Lung (tissue), 17 donors: ENCODE measurements at places on chromosomes 2 and 18. TPM values are rescaled to one million over a fixed set of nuclear protein-coding genes. Genes with fewer than 3 reads are reported as not detected.

The AFF3 gene
- 90.9 TPM for total RNA-seq

The RESP18 gene
- total RNA-seq = not detected

The EML6 gene
- 5.1 TPM for total RNA-seq

The GREB1 gene
- 2.9 TPM for total RNA-seq

The BABAM2 gene
- total RNA-seq = 43.3 TPM

The ACKR3 gene
- 12.9 TPM for total RNA-seq

The SULT1C4 gene
- total RNA-seq = 4.3 TPM

DNA sequence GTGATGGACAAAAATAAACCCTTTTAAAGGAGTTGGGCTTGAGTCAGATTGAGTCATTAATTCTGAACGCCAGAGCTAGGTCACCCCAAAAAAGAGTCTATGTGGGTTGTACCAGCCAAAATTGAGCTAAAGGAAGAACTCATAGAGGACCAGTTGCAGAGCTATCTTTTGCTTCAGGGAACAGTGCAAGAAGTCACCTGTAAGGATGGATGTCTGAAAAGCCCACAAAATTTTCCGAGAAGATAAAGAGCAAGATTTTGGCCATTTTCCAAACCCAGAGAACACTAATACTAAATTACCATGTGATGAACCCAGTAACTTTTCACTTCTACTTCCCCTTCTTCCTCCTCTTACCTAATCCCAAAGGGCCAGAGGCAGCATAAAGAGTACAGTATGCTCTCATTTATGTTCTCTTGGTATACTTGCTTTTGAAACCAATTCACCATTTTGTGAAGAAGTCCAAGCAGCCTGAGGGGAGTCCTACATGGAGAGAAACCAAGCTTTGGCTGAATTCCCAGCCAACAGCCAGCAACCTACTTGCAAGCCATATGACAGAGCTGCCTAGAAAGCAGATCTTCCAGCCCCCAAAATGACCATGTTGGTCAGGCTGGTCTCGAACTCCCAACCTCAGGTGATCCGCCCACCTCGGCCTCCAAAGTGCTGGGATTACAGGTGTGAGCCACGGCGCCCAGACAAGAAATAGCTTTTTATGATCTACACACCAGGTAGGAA, 551.7 kb downstream of the SATB2 start:
- no peaks in the 10 kb centered on the region for H3K36me3 ChIP-seq
- no peak overlapping the region for H3K4me3 ChIP-seq
- H3K27ac ChIP-seq = no peak overlapping the region
- H3K27me3 ChIP-seq = no peaks in the 10 kb centered on the region

GRCh38 chr2:83944191-83944590, 514.9 kb downstream of the SUCLG1 start:
- H3K4me3 ChIP-seq = no peak overlapping the region
- no peaks in the 10 kb centered on the region for H3K27me3 ChIP-seq
- H3K27ac ChIP-seq = no peak overlapping the region
- no peaks in the 10 kb centered on the region for H3K36me3 ChIP-seq
- DNase-seq = no peak

- DNase-seq = no peak
- no peaks in the 10 kb centered on the region for H3K27me3 ChIP-seq
- no peaks in the 10 kb centered on the region for H3K36me3 ChIP-seq
- H3K27ac ChIP-seq = no peak overlapping the region
These were observed 681.0 kb downstream of the KCNJ3 start for GRCh38 chr2:155379494-155379893.

DNA sequence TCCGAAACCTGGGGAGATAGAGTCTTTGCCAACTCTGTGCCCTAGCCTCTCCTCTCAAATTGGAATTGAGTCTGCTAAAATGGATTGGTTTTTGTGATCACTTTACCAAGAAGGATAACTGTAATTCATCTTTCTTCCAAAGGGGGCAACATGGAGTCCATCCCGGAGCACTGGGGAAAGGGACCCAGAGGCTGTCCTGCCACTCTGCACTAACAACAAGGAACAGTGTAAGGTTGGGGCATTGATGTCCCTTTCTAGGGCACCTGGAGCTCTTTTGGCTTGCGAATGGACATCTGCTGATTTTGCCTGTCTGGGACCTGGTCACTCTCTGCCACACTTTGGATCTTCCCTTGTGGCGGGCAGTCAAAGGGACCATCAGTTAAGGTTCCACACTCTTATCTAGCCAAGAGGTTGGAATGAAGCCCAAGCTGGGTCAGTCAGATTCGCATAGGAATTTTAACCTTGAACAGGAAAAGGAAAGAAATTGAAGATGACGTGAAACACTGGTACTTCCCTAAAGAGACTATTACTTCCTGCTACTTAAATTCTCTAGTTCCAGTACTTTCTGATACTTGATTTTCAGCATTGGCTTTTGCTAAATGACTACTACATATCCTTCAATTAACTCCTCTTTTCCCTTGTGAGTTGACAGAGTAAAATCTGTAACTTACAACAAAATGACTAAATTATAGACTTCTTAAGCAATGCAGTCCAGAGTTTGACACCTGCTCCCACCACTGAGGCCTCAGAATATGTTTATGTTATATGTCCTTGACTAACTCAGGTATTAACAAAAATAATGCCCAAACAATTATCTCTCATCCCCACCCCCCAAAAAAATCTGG, 64.7 kb upstream of the KLF7 start:
- peaks cover 22% of the 10 kb centered on the region for H3K4me1 ChIP-seq
- H3K4me3 ChIP-seq = no peak overlapping the region
- no peak for DNase-seq
- H3K27ac ChIP-seq = no peak overlapping the region
- H3K36me3 ChIP-seq = no peaks in the 10 kb centered on the region

DNA sequence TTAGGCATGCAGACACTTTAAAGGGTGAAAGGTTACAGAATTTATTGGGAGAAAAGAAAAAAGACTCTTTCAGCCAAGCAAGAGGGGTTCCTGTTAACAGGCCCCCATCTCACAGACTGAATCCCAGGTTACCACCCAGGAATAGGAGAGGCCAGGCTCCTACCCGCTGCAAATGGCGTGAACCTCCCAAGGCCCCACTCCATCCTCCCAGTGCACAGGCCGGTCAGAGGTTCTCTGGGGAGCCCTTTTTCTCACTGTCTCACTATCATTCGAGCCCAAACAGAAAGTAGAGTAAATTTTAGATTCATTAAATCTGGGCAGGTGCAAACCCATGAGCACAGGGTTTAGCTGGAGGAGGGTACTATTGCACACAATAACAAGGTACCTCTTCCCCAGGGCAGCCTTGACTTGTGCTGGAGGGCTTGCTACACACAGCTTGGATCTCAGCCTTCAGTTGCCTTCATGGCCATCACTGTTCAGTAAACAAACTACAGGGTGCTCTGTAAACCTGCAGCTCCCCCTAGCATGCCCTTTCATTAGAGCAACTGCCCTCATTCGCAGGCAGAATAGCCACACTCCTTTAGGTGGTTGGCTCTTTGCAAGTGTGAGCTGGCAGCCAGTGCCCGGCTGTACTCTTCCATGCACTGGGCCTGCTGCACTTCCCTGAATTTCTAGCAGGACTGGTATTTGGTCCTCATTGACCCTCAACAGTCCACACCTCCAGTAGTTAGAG, 7.3 kb upstream of the PLEK start:
- H3K27ac ChIP-seq = no peak overlapping the region
- H3K4me3 ChIP-seq = no peak overlapping the region
- no peaks in the 10 kb centered on the region for H3K4me1 ChIP-seq

- no peak for DNase-seq
- H3K36me3 ChIP-seq = no peaks in the 10 kb centered on the region
- H3K4me3 ChIP-seq = no peak overlapping the region
- no peaks in the 10 kb centered on the region for H3K27me3 ChIP-seq
- no peaks in the 10 kb centered on the region for H3K4me1 ChIP-seq
- H3K27ac ChIP-seq = no peak overlapping the region
These were observed 276.3 kb downstream of the CTNNA2 start for GRCh38 chr2:79788952-79789651.

GRCh38 chr2:233481368-233482142, 85.0 kb downstream of the USP40 start:
- no peaks in the 10 kb centered on the region for H3K27me3 ChIP-seq
- DNase-seq = peak; percentile 50
- H3K36me3 ChIP-seq = peaks cover 23% of the 10 kb centered on the region
- H3K4me3 ChIP-seq = no peak overlapping the region

DNA sequence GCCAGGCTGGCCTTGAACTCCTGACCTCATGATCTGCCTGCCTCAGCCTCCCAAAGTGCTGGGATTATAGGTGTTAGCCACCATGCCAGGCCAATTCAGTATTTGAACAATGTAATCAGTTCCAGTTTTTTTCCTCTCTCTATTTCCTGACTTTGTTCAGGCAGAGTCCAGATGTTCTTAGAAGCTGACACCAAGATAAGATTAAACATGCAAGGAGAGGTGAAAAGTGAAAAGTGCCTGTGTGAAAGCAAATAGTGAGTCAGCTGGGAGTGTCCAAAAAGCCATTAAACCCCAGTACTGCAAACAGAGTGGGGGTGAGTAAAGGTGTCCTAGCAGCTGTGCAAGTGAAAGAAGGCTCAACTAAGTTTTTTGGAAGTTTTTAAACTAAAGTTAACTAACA, 231.5 kb downstream of the PTH2R start:
- H3K4me1 ChIP-seq = no peaks in the 10 kb centered on the region
- no peak overlapping the region for H3K4me3 ChIP-seq
- DNase-seq = no peak
- H3K36me3 ChIP-seq = no peaks in the 10 kb centered on the region
- no peak overlapping the region for H3K27ac ChIP-seq
- H3K27me3 ChIP-seq = no peaks in the 10 kb centered on the region

DNA sequence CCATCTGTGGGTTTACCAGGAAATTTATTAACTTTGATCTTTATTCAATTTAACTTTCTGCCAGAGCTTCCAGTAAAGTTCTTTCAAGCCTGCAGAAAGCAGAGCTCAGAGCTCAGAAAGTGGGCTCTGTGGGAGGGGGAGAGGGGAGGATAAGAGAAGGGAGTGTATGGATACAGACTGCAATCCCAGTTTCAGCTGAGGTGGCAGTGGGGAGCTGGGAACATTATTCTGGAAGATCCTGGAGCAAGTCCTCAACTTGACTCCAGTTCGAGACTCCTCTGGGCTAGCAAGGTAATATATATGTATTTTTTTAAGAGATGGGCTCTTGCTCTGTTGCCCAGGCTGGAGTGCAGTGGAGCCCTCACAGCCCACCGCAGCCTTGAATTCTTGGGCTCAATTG, 108.9 kb upstream of the NABP1 start:
- H3K27me3 ChIP-seq = no peaks in the 10 kb centered on the region
- no peaks in the 10 kb centered on the region for H3K36me3 ChIP-seq
- H3K27ac ChIP-seq = no peak overlapping the region
- no peak for DNase-seq

DNA sequence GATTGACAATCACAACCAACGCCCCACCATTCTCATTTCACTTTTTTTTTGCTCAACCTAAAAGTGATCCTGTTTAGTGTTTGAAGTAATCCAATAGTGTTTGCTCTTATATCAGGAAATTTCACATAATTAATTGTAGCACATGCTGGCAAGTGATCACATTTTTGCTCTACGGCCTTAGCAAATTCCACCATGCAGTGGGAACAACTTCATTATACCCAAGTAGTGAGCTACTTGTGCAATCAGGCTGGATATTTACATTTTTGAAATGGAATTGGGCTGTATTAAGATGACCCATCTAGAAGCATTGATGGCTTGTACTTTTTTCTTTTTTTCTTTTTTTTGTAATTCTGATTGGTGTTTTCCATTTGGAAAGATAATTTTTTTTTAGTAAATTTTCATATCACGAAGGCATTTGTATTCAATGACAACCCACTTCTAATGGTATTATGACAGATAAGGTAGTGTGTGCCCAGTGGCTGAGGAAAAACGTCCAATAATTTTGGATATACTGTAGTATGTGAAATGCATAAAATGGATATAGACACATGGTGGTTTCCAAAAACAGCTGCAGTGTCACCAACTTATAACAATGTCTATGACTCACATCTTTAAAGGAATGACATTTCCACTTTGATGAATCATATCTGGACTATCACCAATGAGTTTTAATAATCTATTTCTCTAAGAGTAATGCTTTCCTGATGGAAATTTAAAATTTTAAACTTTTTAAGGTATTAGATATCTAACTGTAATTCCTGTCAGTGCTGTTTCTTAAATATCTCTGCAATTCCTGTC, 130.6 kb downstream of the COL6A3 start:
- H3K27ac ChIP-seq = no peak overlapping the region
- H3K36me3 ChIP-seq = no peaks in the 10 kb centered on the region
- H3K27me3 ChIP-seq = no peaks in the 10 kb centered on the region
- peaks cover 16% of the 10 kb centered on the region for H3K4me1 ChIP-seq
- no peak for DNase-seq
- no peak overlapping the region for H3K4me3 ChIP-seq

DNA sequence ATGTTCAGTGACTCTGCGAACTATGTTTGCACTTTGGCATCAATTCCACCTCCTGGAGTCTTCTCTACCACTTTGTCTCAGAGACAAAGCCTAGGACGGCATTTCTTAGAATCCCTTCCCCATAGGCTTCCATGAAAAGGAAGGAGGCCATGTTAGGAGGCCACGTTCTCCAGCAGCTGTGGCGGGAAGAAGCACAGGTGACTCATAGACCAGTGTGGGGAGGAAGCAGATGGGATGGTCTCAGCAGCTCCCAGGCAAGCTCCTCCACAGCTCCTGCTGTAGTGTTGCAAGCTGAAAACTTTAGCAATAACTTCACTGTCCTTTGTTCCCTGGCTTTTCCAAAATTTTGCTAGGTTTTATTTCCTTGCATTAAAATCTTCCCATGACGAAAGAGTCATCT, 781.3 kb upstream of the ID2 start:
- no peak overlapping the region for H3K4me3 ChIP-seq
- no peak overlapping the region for H3K27ac ChIP-seq
- no peak for DNase-seq
- no peaks in the 10 kb centered on the region for H3K4me1 ChIP-seq

- no peaks in the 10 kb centered on the region for H3K4me1 ChIP-seq
- no peaks in the 10 kb centered on the region for H3K27me3 ChIP-seq
- no peak overlapping the region for H3K27ac ChIP-seq
- no peaks in the 10 kb centered on the region for H3K36me3 ChIP-seq
These were observed 20.9 kb upstream of the TANK start for GRCh38 chr2:161139098-161139987.
